Left lung (tissue), 14 donors: ENCODE measurements at places on chromosomes 5 and 9. TPM values are rescaled to one million over a fixed set of nuclear protein-coding genes. Genes with fewer than 3 reads are reported as not detected.

TMEM252 gene
- not detected for total RNA-seq

SMARCA2 gene
- total RNA-seq = 122 TPM

RNF183 gene
- total RNA-seq = not detected

- no peaks in the 10 kb centered on the region for H3K36me3 ChIP-seq
- H3K4me1 ChIP-seq = peaks cover 3% of the 10 kb centered on the region
- no peak for DNase-seq
- no peaks in the 10 kb centered on the region for H3K27me3 ChIP-seq
- peak overlapping the region; percentile 35 for H3K27ac ChIP-seq
These were observed 34.1 kb downstream of the ETF1 start for GRCh38 chr5:138508958-138509357.

DNA sequence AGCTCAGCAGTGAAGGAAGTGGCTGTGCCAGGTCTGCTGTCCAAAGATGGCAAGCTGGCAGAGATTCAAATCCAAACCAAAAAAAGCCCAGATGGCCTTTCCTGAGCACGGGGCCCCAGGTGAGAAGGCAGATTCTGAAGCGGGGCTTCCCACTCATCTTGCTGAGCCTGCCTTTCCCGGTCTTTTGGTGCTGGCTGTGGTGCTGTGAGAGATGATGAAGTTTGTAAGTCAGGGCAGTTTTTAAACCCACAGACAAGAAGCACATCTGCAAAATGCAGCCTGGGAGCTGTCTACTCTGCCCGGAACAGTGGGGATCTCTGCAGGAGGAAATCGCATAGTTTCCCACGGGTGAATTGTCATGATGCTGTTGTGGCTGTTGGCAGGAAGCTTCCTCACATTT lies 85.0 kb upstream of the IRX4 start:
- no peaks in the 10 kb centered on the region for H3K36me3 ChIP-seq
- no peak for DNase-seq
- H3K4me3 ChIP-seq = no peak overlapping the region
- H3K4me1 ChIP-seq = no peaks in the 10 kb centered on the region
- H3K27ac ChIP-seq = no peak overlapping the region
